HEK293T (cell line): ENCODE measurements at places on chromosomes 4 and X.

DNA sequence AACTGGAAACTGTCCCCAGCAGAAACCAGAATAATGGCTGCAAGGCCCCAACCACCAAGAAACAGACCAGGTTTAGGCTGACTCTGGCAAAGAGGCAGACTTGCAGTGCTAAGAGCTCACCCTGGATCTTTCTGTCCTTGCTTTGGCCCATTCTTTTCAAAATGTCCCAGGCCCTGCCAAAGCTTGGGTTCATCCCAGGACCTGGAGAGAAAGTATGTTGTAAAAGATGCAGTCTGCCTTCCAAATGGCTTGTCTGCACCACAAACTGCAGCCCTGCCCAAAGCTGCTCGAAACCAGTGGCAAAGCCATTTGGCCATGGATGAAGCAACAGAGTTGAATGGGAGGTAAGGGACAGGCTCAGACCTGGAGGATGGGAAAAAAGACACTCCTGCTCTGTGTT, 38.0 kb upstream of the LNX1 start:
- DNase-seq = no peak

DNA sequence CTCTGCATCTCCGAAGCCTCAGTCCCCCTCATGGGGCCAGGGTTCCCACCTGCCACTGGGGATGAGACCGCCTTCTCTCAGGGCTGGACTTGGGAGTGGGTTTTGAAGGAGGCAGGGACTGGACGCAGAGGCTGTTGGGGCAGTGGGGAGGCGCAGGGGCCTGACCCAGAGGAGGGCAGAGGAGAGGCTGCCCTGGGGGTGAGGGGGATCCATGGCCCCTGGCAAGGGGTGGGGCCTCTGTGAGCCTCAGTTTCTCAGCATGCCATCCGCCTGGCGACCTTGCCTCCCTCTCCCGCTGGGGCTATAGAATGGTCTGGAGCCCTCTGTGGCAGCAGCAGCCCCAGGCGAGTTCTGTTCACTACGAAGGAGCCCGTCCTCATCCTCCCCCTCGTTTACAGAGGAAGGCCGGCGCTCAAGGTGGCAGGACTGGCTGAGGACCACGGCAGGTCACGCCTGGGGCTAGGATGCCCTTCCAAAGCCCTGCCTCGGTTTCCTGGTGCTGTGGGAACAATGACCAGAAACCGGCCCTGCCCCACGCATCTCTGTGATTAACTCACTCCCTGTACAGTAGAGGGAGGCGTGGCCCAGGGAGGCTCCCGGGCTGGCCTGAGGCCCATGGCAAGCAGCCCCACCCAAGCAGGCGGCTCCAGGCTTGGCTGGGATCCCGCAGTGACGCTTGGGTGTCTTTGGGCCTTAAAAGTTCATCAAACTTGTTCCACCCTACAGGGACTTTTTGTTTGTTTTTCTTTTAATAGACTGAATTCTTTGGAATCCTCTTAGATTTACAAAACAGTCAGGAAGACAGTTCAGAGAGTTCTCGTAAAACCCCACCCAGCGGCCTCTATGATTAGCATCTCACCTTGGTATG, 16.0 kb upstream of the SH3TC1 start:
- DNase-seq = peak; percentile 34

DNA sequence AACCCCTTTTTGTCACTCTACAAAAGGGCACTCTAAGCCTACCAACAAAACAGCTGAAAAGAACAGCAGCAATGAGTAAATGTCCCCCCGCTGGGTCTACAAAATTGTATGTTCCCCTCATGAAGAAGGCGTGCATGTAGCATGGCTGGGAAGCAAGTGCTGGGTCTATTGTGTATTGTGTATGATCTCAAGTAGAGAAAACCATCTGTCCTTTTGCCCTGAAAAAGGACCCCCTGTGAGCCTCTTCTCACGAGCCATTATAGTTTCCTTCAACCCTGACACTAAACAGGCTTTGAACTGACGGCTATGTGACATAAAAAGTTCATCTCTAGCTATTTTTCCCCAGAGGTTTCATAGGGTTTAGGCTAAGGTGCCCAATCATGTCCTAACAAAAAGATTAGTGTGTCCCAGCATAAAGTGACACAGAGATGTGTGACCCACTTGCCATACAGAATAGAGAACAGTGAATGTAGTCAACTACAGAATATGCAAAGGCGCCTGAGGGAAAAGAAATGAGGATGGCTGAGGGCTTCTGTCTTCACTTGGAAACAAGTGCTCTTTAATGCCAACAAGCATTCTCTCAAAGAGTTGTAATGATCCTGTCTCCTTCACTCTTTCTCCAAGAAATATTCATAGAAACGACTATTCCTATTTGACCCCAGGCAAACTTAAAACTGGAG, 27.3 kb downstream of the COL25A1 start:
- DNase-seq = no peak

DNA sequence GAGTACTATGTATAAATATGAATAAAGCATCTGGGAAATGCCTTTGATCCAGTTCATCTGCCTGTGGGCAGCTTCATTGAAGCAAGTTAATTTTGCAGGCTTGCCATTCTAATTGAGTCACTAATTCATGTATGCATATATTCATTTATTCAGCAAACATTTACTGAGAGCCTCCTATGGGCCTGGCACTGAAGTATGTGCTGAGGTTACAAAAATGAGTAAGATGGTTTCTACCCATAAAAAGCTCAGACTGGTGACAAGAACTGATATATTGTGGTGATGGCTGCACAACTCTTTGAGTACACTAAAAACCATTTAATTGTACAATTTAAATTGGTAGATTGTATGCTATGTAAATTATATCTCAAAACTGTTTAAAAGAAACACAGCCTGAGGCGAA, 1.1 kb upstream of the MRPL1 start:
- DNase-seq = no peak
